ENCODE measurements at places on chromosomes 12 and 14.

DNA sequence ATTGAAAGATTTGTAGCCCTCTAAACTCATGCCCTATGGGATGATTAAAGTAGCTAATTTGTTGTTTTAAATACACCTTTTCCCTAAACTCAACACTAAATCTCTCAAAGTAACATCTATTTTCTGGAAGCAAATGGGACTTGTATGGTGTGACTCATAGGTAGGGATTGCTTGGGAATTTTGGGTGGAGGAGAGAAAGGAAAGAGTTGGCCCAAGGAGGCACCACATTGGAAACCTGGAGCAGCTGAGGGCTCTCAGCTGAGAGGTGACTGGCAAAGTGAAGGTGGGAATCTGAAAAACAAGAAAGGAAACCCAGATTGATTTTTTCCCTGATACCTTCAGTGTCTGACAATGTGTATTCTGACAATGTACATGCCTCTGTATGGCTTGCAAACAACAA, 114.8 kb upstream of the PRICKLE1 start:
- DNase-seq: no peak

DNA sequence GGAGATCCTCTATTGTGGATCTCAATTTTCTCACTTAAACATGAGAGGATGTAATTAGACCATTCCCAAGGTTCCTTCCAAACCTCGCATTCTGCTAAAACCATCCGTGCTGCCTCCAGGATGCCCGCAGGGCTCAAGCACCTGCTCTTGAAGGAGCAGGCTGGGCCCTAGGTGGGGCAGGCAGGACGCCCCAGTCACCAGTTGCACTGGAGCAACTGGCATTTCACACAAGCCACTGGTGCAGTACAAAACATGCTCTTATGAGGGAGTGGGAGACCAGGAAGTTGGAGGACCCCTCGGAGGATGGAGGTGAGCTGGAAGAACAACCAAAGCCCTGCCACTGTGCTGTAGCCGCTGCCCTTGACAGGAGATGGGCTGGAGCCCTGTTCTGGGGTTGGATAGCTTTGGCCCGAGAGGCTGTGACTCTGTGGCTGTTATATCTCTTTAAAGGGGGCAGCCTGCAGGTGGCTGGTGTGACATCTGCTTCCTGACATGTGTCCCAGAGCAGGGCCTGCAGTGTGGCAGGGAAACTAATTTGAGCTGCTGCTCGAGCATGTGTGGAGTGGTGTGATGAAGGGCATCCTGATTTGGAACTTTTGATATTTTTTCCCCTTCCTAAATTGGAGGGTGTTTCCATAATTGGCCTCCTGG, 122.2 kb downstream of the CRACR2A start:
- DNase-seq: no peak

DNA sequence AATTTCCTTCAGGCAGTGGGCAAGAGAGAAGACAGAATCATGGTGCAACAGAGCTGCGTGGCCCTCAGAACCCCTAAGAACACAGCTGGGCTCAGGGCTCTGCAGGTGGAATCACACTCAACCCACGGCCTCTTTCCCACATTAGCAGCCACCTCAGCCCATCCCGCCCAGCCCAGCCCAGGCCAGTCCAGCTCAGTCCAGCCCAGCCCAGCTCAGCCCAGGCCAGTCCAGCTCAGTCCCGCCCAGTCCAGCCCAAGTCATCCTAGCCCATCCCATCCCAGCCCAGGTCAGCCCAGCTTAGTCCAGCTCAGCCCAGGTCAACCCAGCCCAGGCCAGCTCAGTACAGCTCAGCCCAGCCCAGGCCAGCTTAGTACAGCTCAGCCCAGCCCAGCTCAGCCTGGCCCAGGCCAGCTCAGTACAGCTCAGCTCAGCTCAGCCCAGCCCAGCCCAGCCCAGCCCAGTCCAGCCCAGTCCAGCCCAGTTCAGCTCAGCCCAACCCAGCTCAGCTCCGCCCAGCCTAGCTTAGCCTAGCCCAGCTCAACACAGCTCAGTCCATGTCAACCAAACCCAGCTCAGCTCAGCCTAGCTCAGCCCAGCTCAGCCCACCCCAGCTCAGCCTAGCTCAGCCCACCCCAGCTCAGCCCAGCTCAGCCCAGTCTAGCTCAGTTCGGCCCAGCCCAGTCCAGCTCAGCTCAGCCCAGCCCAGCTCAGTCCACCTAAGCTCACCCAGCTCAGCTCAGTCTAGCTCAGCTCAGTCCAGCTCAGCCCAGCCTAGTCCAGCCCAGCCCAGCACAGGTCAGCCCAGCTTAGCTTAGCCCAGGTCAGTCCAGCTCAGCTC, 183.1 kb downstream of the TMEM121 start:
- no peak for DNase-seq

DNA sequence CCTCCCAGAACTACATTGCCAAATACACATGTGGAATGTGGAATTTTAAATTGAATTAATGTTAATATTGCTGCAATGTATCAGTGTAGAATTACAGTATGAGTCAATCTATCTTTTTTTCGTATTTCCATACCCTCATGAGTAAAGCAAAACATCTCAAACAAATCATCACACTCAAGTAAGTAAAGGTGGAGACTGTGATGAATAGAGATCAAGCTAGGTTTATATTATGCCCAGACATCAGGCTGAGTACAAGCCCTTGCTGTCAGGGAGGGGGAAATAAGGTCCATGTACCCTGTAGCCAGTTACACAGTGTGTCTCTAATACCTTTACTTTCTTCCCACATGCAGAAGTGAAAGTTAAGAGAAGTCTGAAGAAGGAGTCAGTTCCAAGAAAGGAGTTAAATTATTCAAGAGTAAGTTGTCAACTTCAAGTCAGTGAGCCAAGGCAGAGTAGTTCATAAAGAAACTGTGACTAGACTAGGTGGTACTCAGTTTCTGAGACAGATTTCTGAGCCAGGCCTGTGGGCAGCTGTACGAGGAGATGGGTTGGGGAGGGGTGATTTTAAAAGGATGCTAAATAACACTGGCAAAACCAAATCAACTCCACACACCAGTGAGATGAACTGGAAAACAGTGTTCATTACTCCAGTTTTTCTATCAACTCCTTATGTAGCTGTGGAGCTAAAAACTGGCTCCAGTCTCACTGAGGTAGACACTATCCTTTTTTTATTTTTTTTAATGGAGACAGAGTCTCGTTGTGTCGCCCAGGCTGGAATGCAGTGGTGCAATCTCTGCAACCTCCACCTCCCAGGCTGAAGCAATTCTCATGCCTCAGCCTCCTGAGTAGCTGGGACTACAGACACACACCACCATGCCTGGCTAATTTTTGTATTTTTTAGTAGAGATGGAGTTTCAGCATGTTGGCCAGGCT, 23.8 kb upstream of the STK38L start:
- no peak for DNase-seq

DNA sequence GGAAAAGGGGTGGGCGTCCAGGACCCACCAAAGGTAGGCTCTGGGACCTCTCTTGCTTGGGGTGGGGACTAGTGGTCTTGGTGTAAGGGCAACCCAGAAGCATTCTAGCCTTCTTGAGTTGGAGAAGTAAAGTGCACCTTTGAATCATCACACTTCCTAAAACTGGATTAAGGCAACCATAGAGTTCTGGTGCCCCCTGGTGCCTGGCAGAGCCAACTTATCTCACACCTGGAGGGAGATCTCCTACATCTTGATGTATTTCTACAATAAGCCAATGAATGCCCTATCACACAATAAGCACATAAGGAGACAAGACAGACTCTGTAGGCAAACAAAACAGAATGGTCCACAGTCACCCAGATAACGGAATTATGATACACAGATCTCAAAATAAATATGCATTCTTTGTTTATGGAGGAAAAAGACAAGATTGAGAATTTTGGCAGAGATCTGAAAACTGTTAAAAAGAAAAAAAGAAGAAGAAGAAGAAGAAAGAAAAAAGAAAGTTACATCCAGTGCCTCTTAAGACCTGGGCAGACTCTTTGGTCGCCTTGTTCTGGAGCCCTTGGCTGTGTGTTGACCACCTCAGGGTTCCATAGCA, 95.9 kb upstream of the PPP2R5C start:
- DNase-seq: no peak

DNA sequence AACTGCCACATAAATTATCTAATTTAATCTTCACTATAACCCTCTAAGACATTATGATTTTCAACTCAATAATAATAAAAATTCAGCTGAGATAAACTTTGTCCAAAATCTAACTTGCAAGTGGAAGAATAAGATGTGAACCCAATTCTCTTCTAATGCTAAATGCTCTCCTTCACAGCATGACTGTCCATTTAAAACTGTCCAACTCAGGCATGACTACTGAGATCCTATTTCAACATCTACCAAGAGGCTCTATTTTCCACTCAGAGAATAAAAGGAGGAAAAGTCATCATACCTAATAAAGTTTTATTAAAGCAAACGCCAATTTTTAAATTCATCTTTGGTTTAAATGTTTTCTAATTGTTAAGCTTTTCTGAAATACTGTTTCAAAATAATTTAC, 183.6 kb downstream of the MED13L start:
- no peak for DNase-seq

- DNase-seq: no peak
Measured at GRCh38 chr14:69093631-69094421, 59.1 kb downstream of the DCAF5 start.

- no peak for DNase-seq
Measured at GRCh38 chr12:38268612-38269011, 48.0 kb upstream of the ALG10B start.

- no peak for DNase-seq
Measured at GRCh38 chr12:31470459-31470858, 120.5 kb downstream of the DENND5B start.

GRCh38 chr14:75399321-75399720, 28.5 kb upstream of the JDP2 start:
- DNase-seq: no peak

DNA sequence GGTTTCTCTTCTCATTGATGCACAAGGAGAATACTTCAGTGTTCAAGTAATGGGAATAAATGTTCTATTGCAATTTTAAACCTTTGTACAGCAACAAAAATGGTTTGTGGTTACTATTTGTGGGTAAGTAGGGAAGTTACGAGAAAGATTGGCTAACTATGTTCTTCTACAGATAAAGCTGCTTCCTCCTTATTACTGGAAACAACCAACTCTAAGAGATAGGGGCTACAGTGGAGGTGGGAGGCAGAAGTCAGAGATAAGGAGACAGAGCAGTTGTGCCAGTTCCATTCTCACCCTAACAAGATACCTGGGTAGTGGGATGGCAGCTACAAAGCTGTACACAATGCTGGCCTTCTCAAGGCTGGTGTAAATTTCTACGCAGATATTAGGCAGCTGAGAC, 16.2 kb downstream of the NOXRED1 start:
- no peak for DNase-seq

Data from NCI-H1930 (cell line).